ENCODE measurements at places on chromosomes 3 and 15.

- peak; percentile 27 for DNase-seq
Measured at GRCh38 chr15:86743283-86743903, 663.7 kb downstream of the AGBL1 start.

- no peak for DNase-seq
Measured at GRCh38 chr15:70584441-70584837, 178.9 kb downstream of the UACA start.

- no peak for DNase-seq
Measured at GRCh38 chr15:88497109-88497765, 29.7 kb downstream of the MRPS11 start.

DNA sequence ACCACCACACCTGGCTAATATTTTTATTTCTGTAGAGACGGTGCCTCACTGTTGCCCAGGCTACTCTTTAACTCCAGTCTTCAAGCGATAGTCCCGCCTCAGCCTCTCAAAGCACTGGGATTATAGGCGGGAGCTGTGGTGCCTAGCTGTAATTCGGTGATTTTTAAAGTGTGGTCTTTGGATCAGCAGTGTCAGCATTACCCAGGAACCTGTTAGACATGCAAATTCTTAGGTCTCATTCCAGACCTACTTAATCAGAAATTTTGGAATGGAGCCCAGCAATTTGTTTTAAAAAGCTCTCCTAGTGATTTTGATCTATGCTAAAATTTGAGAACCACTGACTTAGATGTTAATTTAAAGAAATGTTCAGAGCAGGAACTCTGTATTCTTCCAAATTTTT lies 51.9 kb downstream of the GOLM2 start:
- DNase-seq, result no peak

GRCh38 chr15:56248311-56248992 lies 4.8 kb upstream of the RFX7 start:
- DNase-seq, result no peak

DNA sequence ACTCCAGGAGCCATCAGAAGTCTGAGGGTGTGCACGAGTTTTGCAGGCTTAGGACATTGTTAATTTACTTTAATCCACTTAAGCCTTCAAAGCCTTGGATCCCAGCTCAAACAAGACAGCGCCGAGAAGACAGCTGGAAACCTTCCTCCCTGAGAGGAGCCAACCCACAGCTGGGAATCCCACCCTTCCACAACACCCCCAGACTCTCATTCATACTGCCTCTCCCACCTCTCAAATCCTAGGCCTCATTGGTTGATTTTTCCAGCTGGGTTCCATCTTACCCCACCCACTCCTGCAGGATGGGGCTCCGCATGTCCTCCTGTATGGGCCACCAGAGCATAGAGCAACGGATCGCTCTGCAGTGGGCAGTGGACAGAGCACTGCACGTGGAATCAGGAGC lies 80.4 kb downstream of the SEMA5B start:
- DNase-seq, result no peak

GRCh38 chr3:7917443-7918151 lies 584.0 kb upstream of the LMCD1 start:
- peak; percentile 1 for DNase-seq

DNA sequence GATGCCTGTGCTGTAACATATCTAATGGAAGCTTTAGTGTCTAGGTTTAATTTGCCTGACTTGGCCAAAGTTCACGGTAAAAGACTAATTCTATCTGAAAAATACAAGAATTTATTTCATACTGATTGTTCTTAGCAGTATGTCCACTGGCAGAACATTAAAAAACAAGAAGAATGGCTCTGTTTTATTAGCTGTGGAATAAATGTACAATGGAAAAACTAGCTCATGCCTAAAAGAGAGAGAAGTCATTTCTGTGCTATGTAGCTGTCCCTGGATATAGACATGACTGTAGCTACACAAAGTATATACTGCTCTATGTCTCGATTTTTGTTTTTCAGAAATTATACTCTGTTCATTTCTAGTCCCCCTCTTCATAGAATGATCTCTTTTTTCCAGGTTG lies 13.9 kb upstream of the VGLL3 start:
- no peak for DNase-seq

GRCh38 chr3:22729981-22730380 lies 473.1 kb upstream of the UBE2E2 start:
- no peak for DNase-seq

DNA sequence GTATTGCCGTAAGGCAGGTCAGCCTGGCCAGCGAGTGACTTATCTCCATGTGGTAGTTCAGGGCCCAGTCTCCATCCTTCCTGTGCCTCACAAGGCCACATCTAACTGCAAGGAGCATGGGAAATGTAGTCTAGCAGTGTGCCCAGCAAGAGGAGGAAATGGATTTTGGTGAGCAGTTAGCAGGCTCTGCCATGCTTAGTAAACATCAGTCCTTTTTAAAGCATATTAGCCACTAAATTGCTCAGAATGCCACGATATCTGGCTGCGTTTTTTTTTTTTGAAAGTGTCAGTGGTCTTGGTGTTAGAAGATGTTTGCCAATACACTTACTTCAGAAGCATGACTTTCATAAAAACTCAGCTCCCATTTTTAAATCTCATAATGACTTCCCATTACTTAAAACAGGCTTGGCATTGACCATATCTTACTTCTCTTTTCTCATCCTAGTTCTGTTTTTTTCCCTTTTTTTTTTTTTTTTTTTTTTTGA lies 470.2 kb upstream of the TPRG1 start:
- no peak for DNase-seq
